Cortex of kidney (tissue), 1 donor: ENCODE measurements at places on chromosomes 2 and 18.

- no peak for DNase-seq
These were observed 2.4 kb upstream of the STK11IP start for GRCh38 chr2:219595256-219595655.

GRCh38 chr2:120878970-120879369, 143.3 kb downstream of the GLI2 start:
- no peak for DNase-seq

- DNase-seq, result no peak
These were observed 142.5 kb downstream of the SPHKAP start for GRCh38 chr2:228038967-228039366.

GRCh38 chr2:85114586-85115330, 18.4 kb upstream of the TCF7L1 start:
- DNase-seq, result no peak

- no peak for DNase-seq
These were observed 37.5 kb downstream of the NR4A2 start for GRCh38 chr2:156294945-156295580.

DNA sequence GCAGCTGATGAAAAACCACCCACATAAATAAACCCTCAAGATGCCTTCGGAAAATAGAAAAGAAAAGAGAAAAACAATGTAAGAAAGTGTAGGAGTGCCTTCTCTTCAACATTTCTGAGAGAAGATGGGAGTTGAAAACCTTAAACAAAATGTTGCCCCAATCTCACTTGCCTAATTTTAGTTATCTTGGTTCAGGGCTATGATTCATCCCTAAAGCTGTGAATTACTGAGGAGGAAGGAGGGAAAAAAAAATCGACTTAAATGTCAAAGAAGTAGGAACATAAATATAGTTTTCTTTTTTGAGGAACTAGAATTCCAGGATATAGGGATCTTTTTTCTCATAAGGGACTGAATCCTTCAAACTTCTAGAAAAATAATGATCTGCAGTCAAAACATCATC, 360.3 kb downstream of the TGIF1 start:
- DNase-seq, result no peak

DNA sequence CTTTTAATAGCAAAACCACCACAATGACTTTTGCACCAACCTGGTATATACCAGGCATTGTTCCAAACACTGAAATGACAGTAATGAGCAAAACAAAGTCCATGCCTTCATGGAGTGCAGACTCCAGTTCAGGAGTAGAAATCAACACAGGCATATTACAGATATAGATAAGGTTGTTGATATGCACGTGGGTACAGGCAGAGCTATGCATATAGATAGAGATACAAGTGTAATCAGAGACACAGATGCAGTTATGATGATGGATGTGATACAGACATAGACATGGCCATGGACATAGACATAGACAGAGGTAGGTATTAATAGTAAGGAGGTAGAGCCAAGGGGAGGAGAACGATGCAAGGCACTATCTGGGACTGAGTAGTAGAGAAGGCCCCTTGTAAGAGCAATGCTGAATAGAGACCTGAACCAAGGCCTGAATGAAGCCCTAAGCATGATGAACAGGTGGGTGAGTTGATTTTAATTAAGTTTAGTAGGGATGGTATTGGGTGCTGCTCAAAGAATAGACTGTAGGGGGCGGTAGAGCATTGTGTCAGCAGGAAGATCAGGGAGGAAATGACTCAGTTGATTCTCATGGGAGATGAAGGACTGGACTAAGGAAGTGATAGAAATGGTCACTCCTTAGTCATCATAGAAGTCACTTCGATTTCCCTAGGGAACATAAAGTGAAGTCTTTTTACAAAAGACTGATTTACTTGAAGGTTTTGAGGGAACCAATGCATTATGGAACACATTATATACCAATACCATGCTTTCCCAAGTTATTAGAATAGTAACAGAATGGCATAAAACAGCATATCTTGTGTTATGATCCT, 39.4 kb downstream of the CMPK2 start:
- DNase-seq, result no peak

- DNase-seq, result no peak
These were observed 91.9 kb downstream of the PPP1R1C start for GRCh38 chr2:182077448-182078142.

GRCh38 chr2:234911271-234911670, 40.5 kb upstream of the SH3BP4 start:
- no peak for DNase-seq

DNA sequence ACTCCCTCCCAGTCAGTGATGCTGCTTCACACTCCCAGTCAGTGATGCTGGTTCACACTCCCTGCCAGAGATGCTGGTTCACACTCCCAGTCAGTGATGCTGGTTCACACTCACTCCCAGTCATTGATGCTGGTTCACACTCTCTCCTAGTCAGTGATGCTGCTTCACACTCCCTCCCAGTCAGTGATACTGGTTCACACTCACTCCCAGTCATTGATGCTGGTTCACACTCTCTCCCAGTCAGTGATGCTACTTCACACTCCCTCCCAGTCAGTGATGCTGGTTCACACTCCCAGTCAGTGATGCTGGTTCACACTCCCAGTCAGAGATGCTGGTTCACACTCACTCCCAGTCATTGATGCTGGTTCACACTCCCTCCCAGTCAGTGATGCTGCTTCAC, 34.3 kb upstream of the KCNG2 start:
- no peak for DNase-seq

DNA sequence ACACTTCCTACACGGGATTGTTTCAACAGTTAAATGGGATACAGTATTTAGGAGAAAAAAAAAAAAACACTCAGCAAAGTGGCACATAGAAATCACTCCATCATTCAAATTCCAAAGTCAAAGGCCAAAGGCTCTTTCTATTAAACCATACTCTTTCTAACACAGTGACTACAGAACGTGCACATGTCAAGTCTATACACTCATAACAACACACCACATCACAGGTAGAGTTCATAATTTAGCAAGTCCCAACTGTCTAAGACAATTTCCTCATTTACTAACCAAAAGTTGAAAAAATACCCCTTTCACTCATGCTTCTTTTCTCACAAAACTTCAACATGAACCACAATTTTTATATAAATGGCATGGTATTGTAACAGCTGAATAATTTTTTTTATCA, 70.8 kb downstream of the MBOAT2 start:
- no peak for DNase-seq

GRCh38 chr2:104606056-104606455, 247.9 kb upstream of the POU3F3 start:
- DNase-seq, result no peak

- DNase-seq, result no peak
These were observed 727 bp downstream of the ZFAND2B start for GRCh38 chr2:219207134-219207883.

- DNase-seq, result no peak
These were observed 333.4 kb downstream of the SETBP1 start for GRCh38 chr18:45014047-45014501.

DNA sequence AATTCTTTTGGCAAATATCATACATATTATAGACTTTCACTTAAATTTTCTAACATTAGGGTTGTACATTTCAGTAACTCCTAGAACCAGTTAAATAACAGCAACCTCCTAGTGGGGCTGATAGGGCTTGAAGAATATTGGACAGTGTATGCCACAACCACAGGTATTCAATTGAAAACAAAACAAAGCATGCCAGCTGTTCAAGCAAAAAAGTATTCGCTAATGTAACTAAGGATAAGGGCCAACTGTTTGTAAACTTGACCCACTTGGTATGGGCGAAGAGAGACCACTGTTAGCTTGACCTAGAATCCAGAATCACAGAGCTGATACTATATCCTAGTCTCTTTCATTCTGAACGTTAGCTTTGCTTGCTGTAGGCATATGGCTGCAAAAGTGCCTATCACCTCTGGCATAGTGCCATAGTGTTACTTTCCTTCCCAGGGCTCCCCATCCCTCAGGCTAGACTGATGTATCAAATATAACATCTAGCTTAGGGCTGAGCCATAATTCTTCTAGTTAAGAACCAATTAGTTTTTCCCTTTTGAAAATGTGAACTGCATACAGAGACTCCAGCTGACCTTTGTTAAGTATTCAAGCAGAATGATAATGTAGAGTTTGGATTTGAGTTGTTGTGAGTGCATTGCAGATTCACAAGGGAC, 458.8 kb upstream of the NRXN1 start:
- DNase-seq, result no peak

DNA sequence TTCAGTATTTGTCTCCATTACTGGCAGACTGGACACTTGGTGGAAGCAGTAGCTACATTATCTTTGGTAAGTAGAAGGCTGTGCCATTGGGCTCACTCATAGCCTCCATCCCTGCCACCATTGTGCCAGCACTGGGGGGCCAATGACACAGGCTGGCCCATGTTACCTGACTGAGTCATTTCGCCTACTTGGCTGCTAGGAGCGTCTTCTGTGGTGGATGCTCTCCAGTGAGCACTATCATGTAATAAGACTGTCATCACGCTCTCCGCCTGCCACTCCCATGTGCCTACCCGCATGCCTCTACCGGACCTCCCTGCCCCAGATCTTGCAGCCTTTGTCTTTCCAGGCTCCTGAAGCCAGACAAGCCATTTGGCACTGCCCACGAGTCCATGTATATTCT, 56.2 kb downstream of the LONRF2 start:
- no peak for DNase-seq

DNA sequence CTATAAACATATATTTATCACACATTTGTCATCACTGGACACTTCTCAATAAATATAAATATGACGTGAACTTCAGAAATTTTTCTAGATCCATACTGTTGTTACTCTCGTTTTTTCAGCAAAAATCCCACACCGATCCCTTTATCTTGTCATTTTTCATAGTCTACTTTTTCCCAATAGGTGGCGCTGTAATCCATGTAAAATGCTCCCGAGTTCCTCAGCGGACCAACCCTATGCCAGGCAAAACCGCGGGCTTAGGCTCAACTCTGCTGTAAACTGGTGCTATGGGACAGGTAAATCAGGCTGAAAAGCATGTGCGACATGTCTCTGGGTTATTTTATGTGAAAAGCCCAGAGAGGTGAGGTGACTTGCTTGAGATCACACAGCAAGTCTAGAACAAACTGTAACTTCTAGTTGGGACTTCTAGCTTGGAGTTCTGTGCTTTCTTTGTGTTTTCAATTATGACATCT, 104.0 kb downstream of the COBLL1 start:
- DNase-seq, result no peak

DNA sequence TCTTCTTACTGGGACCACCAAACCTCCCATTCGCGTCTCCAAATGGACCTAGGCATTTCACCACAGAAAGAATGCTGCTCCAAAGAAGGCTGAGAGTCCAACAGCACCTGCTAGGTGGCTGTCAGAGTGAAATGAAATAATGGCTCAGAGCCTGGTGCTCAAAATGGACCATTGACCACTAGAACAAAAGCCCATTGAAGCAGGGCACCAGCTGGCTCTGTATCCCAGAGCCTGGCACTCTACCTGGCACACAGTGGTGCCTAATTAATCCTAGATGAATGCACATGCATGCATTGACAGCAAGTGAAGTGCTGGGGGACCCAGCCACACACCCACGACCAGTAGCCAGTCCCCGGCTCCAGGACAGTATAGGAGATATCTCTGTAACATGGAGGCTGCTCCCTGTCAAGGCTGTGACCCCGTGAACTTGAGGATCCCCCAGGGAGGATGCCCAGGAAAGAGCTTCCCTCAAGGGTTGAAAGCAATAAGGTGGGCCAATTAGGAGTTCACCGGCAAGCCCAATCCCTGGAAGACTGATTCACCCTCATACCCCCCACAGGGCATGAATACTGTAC, 261.3 kb downstream of the TNS1 start:
- no peak for DNase-seq

GRCh38 chr2:163667064-163667887, 68.5 kb downstream of the FIGN start:
- no peak for DNase-seq

- DNase-seq, result no peak
These were observed 33.8 kb upstream of the DNAJC10 start for GRCh38 chr2:182682210-182682609.

- no peak for DNase-seq
These were observed 139.6 kb upstream of the ITGA6 start for GRCh38 chr2:172287605-172288315.

DNA sequence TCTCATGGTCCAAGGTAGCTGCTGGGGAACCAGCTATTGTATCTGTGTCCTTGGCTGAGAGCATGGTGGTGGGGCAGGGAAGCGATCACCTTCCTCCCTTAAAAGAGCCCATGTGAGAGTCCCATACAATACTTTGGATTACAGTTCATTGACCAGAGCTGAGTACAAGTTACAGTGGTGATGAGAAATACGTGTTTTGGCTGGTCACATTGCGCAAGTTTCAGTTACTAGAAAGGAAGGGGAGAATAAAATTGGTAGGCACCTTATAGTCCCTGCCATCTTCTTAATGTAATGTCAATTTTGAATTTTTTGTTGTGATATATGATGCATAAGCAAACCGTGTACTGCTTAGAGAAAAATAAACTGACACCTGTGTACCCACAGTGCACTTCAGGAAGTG, 67.7 kb downstream of the ZNF407 start:
- no peak for DNase-seq

GRCh38 chr18:43484710-43485109, 207.4 kb upstream of the SYT4 start:
- DNase-seq, result no peak

DNA sequence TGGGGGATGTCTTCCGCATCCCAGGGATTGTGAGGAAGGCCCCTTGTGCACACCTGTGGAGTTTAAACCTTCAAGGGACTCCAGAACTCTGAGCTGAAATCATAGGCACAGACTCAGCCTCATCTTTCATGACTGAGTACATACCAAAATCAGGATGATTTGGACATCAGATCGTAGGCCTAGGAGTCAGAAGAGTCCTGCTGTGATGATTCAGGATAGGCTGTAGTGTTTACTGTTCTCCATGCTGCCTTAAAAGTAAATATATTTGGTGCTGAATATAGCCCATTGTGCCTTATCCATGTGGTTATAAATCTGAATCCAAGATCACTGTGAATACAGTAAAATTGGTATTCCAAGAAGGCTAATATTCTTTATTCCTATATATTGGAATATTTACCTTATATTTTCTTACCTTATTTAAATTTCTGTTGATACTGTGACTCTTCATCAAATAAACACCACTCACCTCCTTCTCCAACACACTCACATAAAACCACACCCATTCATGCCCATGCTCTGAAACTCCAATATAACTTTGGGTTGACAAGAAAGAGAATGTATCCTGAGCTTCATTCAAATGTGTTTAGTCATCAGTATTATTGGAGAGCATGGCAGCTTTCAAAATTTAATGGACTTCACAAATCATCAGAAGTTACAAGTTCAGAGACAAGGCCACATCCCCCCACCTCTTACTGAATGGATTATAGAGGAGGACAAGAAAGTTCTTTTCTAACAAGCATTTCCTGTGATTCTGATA, 561.4 kb upstream of the LINC00305 start:
- no peak for DNase-seq

- no peak for DNase-seq
These were observed 117.9 kb upstream of the PELI1 start for GRCh38 chr2:64262071-64262470.

DNA sequence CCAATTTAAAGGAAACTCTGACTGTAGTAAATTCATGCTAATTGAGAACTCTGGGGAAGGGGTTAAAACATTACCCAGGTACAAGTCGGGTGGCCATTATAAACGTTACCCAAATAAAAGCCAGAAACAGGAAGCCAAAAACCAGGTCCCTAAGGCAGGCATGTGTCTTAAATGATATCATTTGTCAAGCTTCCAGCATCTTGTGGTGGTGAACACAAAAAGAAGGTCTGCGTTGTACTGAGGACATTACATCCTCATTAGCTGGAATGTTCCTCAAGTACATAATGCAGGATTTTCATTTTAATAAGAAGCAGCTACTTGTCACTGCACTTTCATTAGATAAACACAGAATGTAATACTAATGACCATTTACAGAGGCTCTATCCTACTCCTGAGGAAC, 10.9 kb downstream of the PTGR3 start:
- DNase-seq, result no peak

GRCh38 chr2:220356076-220356475, 728.6 kb downstream of the SLC4A3 start:
- DNase-seq, result no peak
